HCT116 (cell line): ENCODE measurements at places on chromosomes 3 and 15. TPM values are rescaled to one million over a fixed set of nuclear protein-coding genes. Genes with fewer than 3 reads are reported as not detected.

AGBL1 gene
- total RNA-seq = not detected

P2RY1 gene
- total RNA-seq = 1.7 TPM

PLEKHO2 gene
- 8.0 TPM for total RNA-seq

MED12L gene
- 6.4 TPM for total RNA-seq

COMMD2 gene
- total RNA-seq = 35.5 TPM

TTC21A gene
- total RNA-seq = 5.6 TPM

PDCD7 gene
- 31.6 TPM for total RNA-seq

SCN11A gene
- 0.05 TPM for total RNA-seq

LRRC31 gene
- total RNA-seq = not detected

CD276 gene
- total RNA-seq = 75.4 TPM

LINGO1 gene
- 15.6 TPM for total RNA-seq

LSAMP gene
- 0.25 TPM for total RNA-seq

PLCH1 gene
- 3.8 TPM for total RNA-seq

ACKR2 gene
- 0.76 TPM for total RNA-seq

NAALADL2 gene
- 2.9 TPM for total RNA-seq
